ENCODE measurements at places on chromosomes 6 and 20. TPM values are rescaled to one million over a fixed set of nuclear protein-coding genes. Genes with fewer than 3 reads are reported as not detected.

DNA sequence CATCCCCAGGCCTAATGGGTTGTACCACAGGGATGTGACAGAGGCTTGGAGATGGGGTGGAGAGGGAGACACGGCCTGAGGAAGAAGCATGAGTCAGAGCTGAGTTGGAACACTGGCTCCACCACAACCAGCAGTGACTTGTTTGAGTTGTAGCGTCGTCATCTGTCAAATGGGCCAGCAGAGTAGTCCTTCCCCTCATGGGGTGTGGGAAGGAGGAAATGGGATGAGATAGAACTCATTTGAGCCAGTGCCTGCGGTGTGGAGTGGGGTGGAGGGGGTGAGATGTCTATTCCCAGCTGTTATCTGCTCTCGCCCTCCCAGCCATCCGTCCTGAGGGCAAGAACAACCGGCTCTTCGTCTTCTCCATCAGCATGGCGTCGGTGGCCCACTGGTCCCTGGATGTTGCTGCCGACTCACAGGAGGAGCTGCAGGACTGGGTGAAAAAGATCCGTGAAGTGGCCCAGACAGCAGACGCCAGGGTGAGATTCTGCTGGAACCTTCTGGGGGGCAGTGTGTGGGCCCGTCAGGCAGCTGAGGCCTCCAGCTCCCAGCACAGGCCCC, 32.5 kb downstream of the PLCG1 start:
- H3K27me3 ChIP-seq: no peaks in the 10 kb centered on the region
- DNase-seq: no peak
- H3K4me3 ChIP-seq: no peak overlapping the region
- H3K4me1 ChIP-seq: peaks cover 19% of the 10 kb centered on the region

MUC21 gene
- not detected for total RNA-seq

DNA sequence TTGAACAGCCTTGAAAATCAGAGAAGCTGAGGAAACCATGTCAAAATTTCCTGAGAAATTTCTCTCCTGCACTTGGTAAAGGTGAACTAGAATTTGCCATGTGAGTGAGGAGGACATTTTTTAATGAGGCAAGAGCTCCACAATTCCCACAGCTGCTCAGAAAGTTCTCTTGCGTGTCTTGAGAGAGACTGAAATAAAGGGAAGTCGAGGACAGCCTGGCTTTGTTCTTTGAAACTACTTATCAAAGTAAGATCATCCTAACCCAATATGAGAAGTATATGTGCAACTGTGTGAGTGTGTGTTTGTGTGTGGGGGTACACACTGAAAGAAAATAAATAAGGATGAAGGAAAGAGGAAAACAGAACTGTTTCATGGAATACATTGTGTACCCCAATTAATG, 163.4 kb downstream of the SLC24A3 start:
- no peaks in the 10 kb centered on the region for H3K4me1 ChIP-seq
- H3K27me3 ChIP-seq: no peaks in the 10 kb centered on the region
- DNase-seq: no peak

OR2H2 gene
- total RNA-seq: not detected

SLC22A7 gene
- not detected for total RNA-seq

ZNF165 gene
- 0.42 TPM for total RNA-seq

AAR2 gene
- 24.5 TPM for total RNA-seq

DNA sequence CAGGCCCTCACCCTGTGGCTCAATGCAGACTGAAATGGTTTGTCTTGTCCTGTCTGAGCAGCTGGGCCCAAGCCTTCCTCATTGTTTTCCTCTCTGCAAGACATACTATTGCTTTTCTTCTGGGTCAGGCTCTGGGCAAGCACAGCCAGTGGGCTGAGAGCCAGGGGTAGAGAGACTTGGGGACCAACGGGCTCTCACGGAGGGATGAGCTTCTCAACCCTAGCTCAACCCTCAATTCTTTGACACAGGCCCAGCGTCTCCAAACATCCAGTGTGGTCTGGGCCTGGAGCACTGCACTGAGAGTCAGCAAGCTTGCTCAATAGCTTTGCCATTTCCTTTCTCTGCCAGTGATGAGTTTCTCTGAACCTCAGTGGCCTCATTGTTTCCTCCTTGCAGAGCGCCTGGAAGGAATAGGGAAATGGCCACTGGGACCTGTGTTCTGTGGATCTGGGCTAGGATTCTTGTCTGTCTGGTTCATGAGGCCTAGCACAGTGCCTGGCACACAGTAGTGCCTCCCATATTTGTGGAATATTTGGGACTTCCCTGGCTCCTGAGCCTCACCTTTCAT, 9.3 kb downstream of the ANGPT4 start:
- DNase-seq: peak; percentile 23
- no peaks in the 10 kb centered on the region for H3K36me3 ChIP-seq
- H3K27ac ChIP-seq: no peak overlapping the region
- no peaks in the 10 kb centered on the region for H3K27me3 ChIP-seq
- H3K4me1 ChIP-seq: no peaks in the 10 kb centered on the region

GRCh38 chr6:142761756-142762155, 183.2 kb downstream of the HIVEP2 start:
- no peak overlapping the region for H3K4me3 ChIP-seq
- H3K4me1 ChIP-seq: no peaks in the 10 kb centered on the region
- H3K36me3 ChIP-seq: peaks cover 52% of the 10 kb centered on the region
- no peak for DNase-seq

DNA sequence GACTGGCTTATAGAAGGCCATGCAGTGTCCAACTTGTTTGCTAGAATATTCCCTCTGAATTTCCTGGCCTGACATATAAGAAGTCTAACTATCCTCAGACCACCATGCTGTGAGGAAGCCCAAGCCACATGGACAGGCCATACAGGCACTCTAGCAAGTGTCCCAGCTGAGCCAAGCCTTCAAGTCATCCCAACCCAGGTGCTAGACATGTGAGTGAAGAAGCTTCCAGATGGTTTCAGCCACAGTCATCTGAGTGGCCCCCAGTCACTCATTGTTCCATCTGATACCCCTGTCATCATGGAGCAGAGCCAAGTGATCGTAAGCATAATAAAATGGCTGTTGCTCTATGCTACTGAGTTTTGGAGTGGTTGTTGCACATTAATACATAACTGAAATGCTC, 46.0 kb upstream of the INSM1 start:
- H3K27ac ChIP-seq: no peak overlapping the region
- H3K27me3 ChIP-seq: no peaks in the 10 kb centered on the region
- H3K36me3 ChIP-seq: no peaks in the 10 kb centered on the region
- no peak overlapping the region for H3K4me3 ChIP-seq
- H3K4me1 ChIP-seq: no peaks in the 10 kb centered on the region
- DNase-seq: no peak

GRCh38 chr6:163419413-163420288, 5.1 kb downstream of the QKI start:
- peaks cover 23% of the 10 kb centered on the region for H3K4me1 ChIP-seq
- no peaks in the 10 kb centered on the region for H3K36me3 ChIP-seq
- H3K27me3 ChIP-seq: no peaks in the 10 kb centered on the region
- peak overlapping the region; percentile 100 for H3K27ac ChIP-seq
- DNase-seq: no peak
- peak overlapping the region; percentile 76 for H3K4me3 ChIP-seq

GRCh38 chr6:121441477-121441876, 6.0 kb downstream of the GJA1 start:
- no peaks in the 10 kb centered on the region for H3K36me3 ChIP-seq
- H3K27ac ChIP-seq: peak overlapping the region; percentile 41
- DNase-seq: no peak
- H3K4me3 ChIP-seq: no peak overlapping the region

DNA sequence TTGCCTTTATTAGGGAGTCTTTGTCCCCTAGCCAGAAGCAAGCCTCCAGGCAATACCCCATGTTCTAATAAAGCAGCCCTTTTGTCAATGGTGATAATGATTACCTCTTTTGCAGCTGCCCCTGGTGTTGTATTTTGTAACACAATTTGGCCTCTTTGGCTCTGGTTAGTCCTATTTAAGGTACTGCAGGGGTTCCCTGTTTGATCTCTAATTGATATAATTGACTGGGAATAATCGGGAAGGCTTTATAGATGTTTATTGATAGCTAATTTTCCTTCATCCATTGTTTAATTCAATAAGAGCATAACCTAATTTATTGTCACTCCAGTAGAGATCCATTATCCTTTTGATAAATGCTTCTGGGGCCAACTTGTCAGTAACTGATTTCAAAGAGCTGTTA, 537.2 kb downstream of the PKHD1 start:
- no peaks in the 10 kb centered on the region for H3K27me3 ChIP-seq
- no peaks in the 10 kb centered on the region for H3K36me3 ChIP-seq
- no peak overlapping the region for H3K4me3 ChIP-seq
- no peak overlapping the region for H3K27ac ChIP-seq
- no peaks in the 10 kb centered on the region for H3K4me1 ChIP-seq

- H3K27ac ChIP-seq: no peak overlapping the region
- no peak for DNase-seq
- H3K4me1 ChIP-seq: no peaks in the 10 kb centered on the region
- no peak overlapping the region for H3K4me3 ChIP-seq
Measured at GRCh38 chr20:5234158-5234557, 82.6 kb downstream of the PROKR2 start.

SLC24A3 gene
- 4.0 TPM for total RNA-seq

CENPW gene
- not detected for total RNA-seq

STMND1 gene
- total RNA-seq: not detected

DNA sequence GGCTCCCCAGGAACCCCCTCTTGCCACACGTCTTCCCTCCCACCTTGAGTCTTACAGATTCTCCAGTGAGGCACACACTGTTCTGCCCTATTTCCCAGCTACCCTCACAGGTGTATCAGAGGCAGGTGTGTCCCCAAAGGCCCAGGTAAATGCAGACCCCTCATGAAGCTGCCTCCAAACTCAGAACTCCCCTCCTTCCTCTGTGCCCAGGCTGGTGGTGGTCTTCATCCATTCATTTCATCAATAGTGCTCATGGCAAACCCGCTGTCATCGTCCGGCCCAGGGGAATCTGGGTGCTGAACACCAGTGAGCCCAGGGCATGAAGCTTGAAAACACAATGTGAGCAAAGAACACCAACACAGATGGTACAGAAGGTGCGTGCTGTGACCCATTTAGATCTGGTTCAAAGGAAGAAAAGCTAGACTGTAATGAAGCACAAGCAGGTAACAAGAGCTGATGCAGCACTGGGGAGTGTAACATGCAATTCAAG, 213.1 kb downstream of the SYNDIG1 start:
- DNase-seq: no peak
- no peak overlapping the region for H3K27ac ChIP-seq
- no peaks in the 10 kb centered on the region for H3K36me3 ChIP-seq
- no peak overlapping the region for H3K4me3 ChIP-seq

GRCh38 chr6:40472353-40472752, 114.8 kb downstream of the LRFN2 start:
- DNase-seq: no peak
- H3K4me1 ChIP-seq: no peaks in the 10 kb centered on the region
- no peak overlapping the region for H3K27ac ChIP-seq
- H3K4me3 ChIP-seq: no peak overlapping the region
- no peaks in the 10 kb centered on the region for H3K27me3 ChIP-seq

LIN28B gene
- total RNA-seq: not detected

GRCh38 chr20:43749734-43750294, 23.0 kb upstream of the GTSF1L start:
- peak; percentile 73 for DNase-seq
- no peaks in the 10 kb centered on the region for H3K4me1 ChIP-seq
- no peak overlapping the region for H3K27ac ChIP-seq
- H3K4me3 ChIP-seq: no peak overlapping the region
- H3K27me3 ChIP-seq: peaks cover 11% of the 10 kb centered on the region

HLA-DQA1 gene
- 9.8 TPM for total RNA-seq

DNA sequence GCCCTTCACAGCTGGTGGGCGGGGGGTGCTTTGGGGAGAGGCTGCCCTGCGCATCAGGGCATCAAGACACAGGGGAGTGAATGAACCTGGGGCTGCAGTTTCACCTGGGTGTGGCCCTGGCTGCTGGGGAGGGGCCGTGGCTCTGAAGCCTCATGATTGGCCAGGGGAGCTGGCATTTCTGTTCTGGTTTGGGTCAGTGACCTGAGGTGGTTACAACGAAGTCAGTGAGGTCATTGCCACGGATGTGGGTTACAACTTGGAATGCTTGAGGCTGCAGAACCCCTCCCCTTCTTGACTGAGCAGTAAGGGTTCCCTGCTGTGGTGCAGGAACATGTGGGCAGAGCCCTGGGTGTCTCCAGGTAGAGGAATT, 3.0 kb downstream of the TCEA2 start:
- H3K4me1 ChIP-seq: peaks cover 40% of the 10 kb centered on the region
- H3K36me3 ChIP-seq: no peaks in the 10 kb centered on the region

DNA sequence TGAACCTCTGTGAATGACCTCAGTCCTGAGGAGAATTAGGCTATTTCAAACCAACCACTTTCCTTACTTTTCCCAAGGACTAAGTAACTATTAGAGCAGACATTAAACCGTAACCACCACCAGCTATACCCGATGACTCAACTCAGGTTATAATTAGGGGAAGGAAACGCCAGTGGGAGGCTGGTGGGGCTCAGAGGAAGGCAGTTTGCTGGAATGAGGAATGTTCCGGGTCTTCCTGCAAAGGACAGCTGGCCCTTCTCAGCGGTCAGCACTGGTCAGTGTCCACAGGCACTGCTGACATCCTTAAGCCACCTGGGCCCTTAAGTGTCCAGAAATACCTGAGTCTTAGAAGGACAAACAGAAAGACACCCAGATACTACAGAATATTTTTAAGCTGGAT, 515.2 kb downstream of the MAFB start:
- no peak overlapping the region for H3K27ac ChIP-seq
- H3K4me1 ChIP-seq: no peaks in the 10 kb centered on the region
- H3K4me3 ChIP-seq: no peak overlapping the region
- H3K27me3 ChIP-seq: no peaks in the 10 kb centered on the region

TRAPPC3L gene
- total RNA-seq: not detected

- no peaks in the 10 kb centered on the region for H3K36me3 ChIP-seq
- DNase-seq: peak; percentile 76
- no peaks in the 10 kb centered on the region for H3K4me1 ChIP-seq
Measured at GRCh38 chr6:119446609-119447008, 97.0 kb upstream of the MAN1A1 start.

ASIP gene
- 10.5 TPM for total RNA-seq

DNA sequence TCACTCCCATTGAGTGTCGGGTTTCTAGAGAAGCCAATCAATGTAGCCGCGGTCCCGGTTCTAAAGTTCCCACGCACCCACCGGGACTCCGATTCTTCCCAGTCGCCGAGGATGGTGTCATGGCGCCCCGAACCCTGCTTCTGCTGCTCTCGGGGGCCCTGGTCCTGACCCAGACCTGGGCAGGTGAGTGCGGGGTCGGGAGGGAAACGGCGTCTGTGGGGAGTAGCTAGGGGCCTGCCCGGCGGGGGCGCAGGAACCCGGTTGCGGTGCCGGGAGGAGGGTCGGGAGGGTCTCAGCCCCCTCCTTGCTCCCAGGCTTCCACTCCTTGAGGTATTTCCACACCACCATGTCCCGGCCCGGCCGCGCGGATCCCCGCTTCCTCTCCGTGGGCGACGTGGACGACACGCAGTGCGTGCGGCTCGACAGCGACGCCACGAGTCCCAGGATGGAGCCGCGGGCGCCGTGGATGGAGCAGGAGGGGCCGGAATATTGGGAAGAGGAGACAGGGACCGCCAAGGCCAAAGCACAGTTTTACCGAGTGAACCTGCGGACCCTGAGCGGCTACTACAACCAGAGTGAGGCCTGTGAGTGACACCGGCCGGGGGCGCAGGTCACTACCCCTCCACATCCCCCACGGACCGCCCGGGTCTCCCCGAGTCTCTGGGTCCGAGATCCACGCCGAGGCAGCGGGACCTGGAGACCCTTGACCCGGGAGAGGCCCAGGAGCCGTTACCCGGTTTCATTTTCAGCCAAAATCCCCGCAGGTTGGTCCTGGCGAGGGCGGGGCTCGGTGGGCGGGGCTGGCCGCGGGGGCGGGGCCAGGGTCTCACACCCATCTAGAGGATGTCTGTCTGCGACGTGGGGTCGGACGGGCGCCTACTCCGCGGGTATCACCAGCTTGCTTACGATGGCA, 35.2 kb upstream of the HLA-G start:
- no peaks in the 10 kb centered on the region for H3K36me3 ChIP-seq
- peak overlapping the region; percentile 62 for H3K4me3 ChIP-seq
- peaks cover 15% of the 10 kb centered on the region for H3K4me1 ChIP-seq
- DNase-seq: peak; percentile 29

Data from tibial nerve (tissue), 4 donors.